ENCODE measurements at places on chromosomes 2 and 18. TPM values are rescaled to one million over a fixed set of nuclear protein-coding genes. Genes with fewer than 3 reads are reported as not detected.

The CHRNG gene
- not detected for total RNA-seq

The RAD51AP2 gene
- total RNA-seq, result not detected

The CPS1 gene
- 9.2 TPM for total RNA-seq

The DYNC1I2 gene
- 74.0 TPM for total RNA-seq

The CHCHD5 gene
- 65.0 TPM for total RNA-seq

The EFHD1 gene
- total RNA-seq, result 1.9 TPM

The ELOA2 gene
- total RNA-seq, result not detected

The EMX1 gene
- not detected for total RNA-seq

The PPM1G gene
- 170 TPM for total RNA-seq

The SOX11 gene
- not detected for total RNA-seq

The ARHGAP25 gene
- 0.19 TPM for total RNA-seq

The PDCD1 gene
- total RNA-seq, result not detected

The REG3G gene
- total RNA-seq, result not detected

The CNDP1 gene
- not detected for total RNA-seq

The CAPG gene
- 101 TPM for total RNA-seq
